ENCODE measurements at places on chromosomes 3 and 15.

GRCh38 chr3:129474984-129475804, 35.2 kb downstream of the IFT122 start:
- no peak for DNase-seq

- no peak for DNase-seq
Observed at GRCh38 chr3:128415200-128415772, 51.4 kb downstream of the DNAJB8 start.

DNA sequence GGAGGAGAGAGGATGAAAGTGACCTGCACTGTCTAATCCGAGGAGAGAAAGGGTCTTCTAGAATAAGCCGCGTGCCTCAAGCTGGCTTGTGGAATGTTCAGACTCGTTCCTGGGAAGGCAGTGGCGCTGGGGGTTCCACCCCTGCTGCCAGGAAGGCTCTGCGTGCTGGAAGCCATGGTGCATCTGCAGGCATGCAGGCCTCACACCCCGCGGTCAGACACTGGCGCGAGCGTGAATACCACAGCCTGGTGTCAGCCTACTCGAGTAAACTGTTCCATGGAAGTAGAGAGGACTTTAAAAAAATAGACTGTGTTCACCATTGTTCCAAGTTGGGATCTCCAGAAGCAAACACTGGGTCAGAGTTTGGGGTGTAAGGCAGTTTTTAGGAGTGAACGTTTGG, 25.9 kb upstream of the GABRG3 start:
- no peak for DNase-seq

GRCh38 chr3:138441256-138441655, 6.8 kb downstream of the ESYT3 start:
- DNase-seq, result peak; percentile 40

- DNase-seq, result no peak
Observed at GRCh38 chr3:86887876-86888275, 103.1 kb downstream of the VGLL3 start.

DNA sequence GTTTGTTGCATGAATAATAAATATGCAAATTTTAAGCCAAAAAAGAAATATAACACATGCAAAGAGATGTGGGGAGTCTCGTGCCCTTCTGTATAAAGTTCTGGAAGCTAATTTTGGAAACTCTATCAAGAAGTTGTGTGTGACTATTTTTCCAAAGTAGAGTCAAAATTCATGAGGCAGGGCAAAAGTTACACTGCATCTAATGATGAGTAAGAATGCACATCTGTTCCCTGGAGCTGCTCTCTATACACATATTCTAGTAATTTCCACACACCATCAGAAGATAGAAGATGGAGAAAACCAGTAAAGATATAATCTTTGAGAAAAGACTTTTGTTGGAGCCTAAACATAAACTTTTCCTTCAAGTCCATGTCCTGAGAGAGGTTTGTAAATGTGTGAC, 199.6 kb downstream of the FHIT start:
- DNase-seq, result no peak

- DNase-seq, result no peak
Observed at GRCh38 chr3:157531771-157532170, 28.6 kb upstream of the VEPH1 start.

DNA sequence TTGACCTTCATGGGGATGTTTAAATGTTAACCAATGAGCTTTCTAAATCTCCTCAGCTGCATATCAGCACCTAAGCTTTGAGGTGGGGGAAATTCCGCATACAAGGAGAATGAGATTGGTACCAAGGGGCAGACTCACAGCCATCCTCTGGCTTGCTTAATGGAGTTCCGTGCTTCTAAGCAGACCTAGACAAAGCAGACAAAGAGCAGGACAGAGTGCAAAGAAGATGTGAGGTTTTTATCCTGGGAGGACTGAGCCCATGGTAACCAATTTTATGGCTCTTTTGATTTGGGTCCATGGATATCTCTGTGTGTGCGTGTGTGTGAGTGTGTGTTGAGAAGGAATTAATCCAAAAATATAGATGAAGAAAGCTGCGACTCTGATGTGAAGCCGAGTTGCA, 7.5 kb downstream of the TAFA4 start:
- DNase-seq, result no peak

DNA sequence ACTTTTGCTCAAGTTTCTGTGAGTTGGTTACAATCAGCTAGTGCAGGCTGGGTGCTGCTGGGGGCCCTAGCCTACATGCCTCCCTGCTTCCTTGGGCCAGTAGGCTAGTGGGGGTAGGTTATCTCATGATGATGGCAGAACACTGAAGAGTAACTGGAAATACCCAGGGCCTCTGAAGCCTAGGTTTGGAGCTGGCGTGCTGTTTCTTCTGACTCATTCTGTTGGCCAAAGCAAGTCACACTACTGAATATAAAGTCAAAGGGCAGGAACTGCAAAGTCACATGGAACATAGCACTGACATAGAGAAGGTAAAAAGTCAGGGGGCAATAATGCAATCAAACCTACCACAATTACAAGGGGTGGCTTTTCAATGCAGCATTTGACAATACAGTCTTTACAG, 34.5 kb downstream of the RASGRP1 start:
- no peak for DNase-seq

GRCh38 chr3:15955968-15956367, 158.2 kb upstream of the ANKRD28 start:
- no peak for DNase-seq

DNA sequence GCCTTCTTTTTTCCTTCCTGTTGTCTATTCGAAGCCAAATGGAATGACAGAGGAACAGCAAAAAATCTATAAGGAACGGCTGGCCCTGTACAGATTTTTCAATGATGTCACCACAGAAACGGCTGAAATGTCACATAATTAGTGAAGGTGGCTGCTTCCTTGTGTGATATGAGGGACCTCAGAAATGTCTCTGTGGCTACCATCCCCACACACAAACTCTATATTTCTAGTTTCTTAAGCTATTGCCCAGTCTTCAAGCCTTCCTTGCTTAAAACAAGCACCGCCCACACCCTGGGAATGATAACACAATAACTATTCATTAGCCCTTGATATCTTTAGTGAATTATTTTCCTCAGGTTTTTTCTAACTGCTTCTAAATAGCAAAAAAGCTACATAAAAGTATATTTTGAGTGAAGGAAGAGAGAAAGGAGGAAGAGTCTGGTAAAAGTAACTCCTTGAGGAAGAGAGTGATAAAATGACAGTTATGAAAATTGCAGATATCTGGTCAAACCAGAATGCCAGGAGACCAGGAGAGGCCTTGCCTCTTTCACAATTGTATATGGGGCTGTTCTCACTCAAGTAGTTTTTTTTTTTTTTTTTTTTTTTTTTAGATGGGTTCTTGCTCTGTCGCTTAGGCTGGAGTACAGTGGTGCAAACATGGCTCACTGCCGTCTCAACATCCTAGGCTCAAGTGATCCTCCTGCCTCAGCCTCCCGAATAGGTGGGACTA, 38.7 kb downstream of the FMN1 start:
- no peak for DNase-seq

DNA sequence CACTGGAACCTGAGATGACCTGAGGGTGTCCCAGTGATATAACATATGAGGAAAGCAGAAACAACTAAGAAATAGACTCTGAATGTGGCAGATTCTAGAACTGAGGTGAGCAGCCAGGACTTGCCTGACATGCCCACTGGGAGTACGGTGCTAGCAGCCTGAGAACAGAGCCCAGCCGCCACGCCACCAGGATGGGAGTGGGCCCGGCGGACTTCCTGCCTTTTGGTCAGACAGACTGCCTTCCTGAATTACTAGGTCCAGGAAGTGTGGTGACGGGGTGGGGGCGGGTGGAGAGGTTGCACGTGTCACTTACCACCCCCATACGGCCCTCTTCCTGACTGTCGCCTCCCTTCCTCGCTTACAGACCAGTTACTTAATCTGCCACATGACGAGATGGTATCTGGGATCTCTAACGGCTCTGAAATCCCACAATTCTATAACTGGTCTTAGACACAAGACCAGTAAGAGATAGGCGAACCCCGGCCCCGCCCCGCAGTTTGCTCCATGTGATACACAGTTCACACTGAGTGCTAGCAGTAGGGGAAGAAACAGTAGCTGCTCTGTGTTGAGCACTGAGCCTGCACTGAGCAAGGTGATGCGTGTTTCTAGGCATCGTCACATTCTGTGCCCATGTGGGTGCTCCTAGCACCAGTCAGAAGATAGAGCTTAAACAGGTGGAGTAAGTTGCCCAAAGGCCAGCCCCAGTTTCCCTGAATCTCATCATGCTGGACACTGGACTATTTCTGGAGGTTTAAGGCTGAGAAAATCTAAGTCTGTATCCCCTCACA, 95.7 kb downstream of the CPN2 start:
- no peak for DNase-seq

DNA sequence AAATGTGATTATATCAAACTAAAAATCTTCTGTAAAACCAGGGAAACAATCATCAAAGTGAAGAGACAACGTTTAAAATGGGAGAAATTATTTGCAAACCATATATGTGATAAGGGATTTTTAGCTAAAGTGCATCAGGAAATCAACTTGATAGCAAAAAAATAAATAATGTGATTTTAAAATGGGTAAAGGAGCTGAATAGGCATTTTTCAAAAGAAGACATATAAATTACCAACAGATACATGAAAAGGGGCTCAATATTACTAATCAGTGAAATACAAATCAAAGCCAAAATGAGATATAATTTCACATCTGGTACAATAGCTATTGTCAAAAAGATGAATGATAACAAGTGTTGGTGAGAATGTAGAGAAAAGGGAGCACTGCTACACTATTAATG, 537.6 kb upstream of the NAALADL2 start:
- no peak for DNase-seq

GRCh38 chr15:43312378-43312777, 18.0 kb downstream of the LCMT2 start:
- no peak for DNase-seq

GRCh38 chr15:62895905-62896316, 146.6 kb upstream of the TPM1 start:
- DNase-seq, result no peak

- DNase-seq, result no peak
Observed at GRCh38 chr3:13142552-13143380, 69.5 kb upstream of the IQSEC1 start.

GRCh38 chr3:60932643-60933042, 318.6 kb downstream of the FHIT start:
- no peak for DNase-seq

GRCh38 chr3:55897573-55898224, 410.6 kb upstream of the WNT5A start:
- no peak for DNase-seq

DNA sequence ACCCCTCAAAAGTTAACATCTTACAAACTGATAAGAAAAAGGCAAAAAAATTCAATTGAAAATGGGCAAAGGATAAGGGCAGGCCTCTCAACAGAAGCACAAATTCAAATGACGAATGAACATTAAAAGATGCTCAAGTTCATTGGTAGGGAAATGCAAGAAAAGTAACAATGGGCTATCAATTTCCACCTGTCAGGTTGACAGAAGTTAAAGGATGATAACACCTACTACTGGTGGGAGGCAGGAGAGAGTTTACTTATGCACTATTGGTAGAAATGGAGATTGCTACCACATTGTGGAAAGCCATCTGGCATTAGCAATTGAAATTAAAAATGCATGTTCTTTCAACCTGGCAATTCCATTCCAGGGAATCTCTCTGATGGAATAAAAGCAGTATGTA, 35.6 kb upstream of the TNFAIP8L3 start:
- no peak for DNase-seq

DNA sequence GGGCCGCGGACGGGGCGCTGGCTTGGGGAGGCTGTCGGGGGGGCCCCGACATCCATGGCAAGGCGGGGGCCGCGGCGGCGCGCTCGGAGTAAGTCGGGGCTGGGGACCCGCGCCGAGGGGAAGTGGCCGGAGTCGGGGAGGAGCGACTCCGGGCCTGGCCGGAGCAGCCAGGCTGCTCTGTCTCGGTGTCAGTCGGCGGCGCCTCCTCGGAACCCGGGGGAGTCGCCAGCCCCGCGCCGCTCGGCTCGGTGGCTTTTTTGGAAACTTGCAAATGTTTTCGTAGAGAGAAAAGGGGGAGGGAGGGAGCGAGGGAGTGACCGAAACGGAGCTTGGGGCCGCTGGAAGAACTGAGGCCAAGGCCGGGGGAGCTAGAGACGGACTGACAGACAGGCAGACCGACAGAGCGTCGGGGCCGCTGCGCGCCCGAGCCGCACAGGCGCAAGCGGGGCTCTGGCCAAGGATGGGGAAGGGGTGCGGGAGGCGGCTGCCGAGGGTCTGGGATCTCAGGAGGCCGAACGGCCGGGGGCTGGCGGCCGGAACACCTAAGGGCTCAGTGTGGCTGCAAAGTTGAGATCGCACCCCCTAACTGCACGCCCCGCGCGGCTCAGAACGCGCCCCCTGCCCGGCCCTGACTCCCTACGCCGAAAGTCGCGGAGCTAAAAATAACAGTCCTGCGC, 5.0 kb downstream of the PTH1R start:
- no peak for DNase-seq

DNA sequence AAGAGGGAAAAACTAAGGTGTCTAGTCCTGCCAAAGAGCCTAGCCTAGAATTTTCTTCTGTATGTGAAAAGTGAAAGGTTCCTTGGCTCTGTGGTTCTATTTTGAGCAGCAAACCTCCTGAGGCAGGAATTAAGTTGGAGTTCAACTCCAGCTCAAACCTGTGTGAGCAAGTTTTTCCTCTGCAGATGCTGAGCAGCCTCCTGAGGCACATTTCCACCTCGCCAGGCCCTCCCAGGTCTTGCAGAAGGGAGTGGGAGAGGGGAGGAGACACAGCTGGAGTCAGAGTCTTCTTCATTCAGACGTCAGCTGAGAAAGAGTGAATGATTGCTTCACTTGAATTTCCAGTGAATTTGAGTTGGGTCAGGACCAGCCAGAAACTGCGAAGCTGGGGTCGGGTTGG, 69.5 kb upstream of the ETV5 start:
- no peak for DNase-seq

DNA sequence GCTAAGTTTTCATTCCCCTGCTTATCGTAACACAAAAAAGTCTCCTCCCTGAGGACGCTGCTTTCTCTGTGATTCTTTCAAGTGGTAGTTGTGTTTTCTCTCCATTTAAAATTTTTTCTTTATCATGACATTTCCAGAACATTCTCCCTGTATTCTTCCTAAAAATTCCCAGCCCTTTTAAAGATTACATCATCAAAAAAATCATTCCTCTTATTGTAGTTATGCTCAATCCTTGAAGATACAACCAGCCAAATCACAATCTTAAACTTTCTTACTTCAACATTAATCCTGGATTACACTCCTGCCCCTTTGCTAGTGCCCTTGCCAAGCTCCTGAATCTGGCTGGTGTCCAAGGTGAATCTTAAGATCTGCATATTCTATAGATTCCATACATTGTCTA, 163.7 kb upstream of the CBLB start:
- DNase-seq, result no peak

DNA sequence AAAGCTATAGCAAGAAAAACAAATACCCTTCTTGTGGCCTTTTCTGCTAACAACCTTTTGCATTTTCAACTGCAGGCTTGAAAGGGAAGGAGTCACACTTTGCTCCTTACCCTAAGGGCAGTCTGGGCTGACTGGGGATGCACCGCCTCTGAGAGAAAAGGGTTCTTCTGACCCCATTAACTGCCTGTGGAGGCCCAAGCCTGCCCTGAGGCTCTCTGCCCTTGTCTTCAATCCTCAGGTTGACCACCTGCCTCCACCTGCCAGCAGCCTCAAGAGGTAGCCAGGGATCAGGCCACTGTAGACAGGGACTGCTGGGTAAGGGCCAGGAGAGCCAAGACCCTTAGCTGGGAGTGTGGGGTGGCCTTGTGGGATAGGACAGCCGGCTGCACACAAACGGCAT, 93.8 kb downstream of the SQOR start:
- DNase-seq, result no peak

GRCh38 chr3:138395865-138396751, 38.3 kb upstream of the ESYT3 start:
- no peak for DNase-seq

GRCh38 chr3:13788522-13789424, 91.1 kb downstream of the WNT7A start:
- DNase-seq, result no peak

Measured in naive thymus-derived CD8-positive, alpha-beta T cell (primary cell).